ENCODE measurements at places on chromosomes 7 and 10.

DNA sequence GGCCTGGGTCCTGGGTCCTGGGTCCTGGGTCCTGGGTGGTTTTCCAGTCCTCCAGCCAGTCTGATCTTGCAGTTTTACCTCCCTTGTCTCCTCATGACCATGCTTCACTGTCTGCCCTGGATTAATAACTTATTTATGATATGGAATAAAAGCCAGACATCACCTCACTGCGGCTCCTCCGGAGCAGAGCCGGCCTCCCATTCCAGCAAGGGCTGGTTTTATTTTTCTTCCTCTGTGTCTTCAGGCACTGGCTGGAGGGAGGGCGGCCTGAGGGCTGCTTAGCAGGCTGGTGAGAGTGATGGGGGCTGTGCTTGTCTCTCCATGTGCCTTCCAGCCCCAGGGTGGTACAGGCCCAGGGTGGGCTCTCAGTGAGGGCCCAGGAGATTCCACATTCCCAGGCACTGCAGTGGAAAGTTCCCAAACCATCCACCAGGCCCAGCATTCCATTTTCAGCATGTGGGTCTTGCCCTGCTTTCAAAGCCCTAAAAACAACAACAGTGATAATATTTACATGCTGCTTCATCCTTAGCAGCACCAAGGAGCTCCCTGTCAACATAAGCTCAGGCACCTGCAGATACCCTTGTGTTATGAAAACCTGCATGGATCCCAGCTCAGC lies 12.6 kb downstream of the ADAMTS14 start:
- no peak for DNase-seq

GRCh38 chr7:95687759-95688343 lies 84.5 kb upstream of the DYNC1I1 start:
- no peak for DNase-seq

- no peak for DNase-seq
Measured at GRCh38 chr7:131224996-131225395, 102.7 kb upstream of the MKLN1 start.

DNA sequence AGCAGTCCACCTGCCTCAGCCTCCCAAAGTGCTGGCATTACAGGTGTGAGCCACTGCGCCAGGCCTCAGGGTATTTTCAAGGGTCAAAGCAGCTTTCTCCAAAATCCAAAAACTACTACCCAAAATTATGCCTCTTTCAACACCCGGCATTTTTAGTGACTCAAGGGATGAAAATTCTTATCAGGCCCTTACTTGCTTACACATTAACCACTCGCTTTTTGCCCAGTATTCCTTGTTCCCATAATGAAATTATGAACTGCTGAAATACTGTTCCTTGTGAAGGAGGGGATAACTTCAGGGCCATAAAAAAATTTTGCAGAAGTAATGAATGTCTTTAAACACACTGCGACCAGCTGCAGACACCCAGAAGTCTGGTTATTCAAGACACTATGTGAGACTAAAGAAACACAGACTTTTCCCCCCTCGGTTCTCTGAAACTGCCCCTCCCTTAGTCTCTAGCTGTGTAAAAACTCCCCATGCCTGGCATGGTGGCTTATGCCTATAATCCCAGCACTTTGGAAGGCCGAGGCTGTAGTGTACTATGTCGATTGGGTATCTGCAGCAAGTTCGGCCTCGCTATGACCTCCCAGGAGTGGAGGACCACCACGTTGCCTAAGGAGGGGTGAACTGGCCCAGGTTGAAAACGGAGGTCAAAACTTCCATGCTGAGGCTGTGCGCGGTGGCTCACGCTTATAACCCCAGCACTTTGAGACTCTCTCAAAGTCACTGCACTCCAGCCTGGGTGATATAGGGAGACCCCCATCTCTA lies 12.0 kb downstream of the FXYD4 start:
- DNase-seq: no peak

DNA sequence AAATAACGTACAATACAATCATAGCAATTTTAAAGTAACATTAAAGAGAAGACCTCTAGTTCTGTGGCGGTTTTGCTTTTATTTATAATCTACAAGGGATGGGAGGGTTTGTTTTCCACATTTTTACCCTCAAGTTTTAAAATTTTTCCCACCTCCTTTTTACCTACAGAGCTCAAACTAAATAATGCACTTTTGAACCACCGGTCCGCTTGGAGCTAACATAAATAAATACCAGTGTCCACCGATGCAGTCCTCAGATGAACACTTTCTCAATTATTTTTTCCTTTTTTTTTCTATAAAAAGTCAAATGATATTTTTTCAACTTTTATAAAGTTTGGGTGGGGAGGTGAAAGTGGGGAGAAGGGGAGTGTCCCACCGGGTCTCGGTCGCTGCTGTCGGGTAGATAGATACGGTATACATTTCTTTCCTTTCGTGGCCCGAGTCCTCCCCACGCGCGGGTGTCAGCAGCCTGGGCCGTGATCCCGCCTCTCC lies 3.3 kb downstream of the ZNF503 start:
- no peak for DNase-seq

- DNase-seq: no peak
Measured at GRCh38 chr10:53396876-53397275, 624.3 kb upstream of the MBL2 start.

GRCh38 chr10:93849593-93849992 lies 44.2 kb upstream of the SLC35G1 start:
- DNase-seq: no peak

- DNase-seq: no peak
Measured at GRCh38 chr10:7385114-7385513, 25.7 kb downstream of the SFMBT2 start.

GRCh38 chr7:94297397-94297838 lies 97.3 kb upstream of the COL1A2 start:
- no peak for DNase-seq

Measured in caudate nucleus (tissue), 63 donors.